Activated CD4-positive, CD25-positive, alpha-beta regulatory T cell treated with anti-CD3 and anti-CD28 coated beads, Interleukin-2, amount 50 U/mL, for 72 hours (primary cell): ENCODE measurements at places on chromosomes 2 and 18.

DNA sequence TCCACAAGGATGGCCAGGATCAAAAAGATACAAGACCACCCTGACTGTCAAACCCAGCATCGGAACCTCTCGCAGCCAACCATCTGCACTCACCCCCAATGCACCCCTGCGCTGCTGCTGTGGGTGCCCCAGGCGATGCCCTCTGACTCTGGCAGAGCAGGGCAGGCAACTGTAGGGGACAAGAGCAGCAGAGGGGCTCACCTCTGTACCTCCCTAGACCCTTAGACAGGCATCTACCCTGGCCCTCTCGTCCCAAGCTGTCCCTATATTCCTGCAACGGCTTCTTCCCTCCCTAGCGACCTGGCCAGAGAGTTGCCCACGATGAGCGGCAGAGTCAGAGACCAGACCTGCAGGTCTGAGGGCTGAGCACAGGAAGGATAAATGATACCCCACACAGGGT, 128.2 kb downstream of the HDAC4 start:
- DNase-seq = no peak

DNA sequence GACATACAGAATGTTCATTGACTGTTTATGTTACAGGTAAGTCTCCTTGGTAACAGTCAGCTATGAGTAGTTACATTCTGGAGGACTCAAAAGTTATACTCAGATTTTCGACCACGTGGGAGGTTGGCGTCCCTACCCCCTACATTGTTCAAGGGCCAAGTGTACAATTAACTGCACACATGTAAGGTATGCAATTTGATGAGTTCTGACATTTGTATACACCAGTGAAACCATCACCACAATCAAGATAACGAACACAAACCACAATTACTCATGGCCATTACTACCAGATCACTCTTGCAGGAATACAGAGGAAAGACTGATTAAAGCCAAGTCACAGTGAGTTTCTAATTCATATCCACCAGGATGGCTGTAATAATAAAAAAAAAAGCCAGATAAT, 39.6 kb upstream of the LDLRAD4 start:
- no peak for DNase-seq

- DNase-seq = no peak
Observed at GRCh38 chr2:72293620-72294019, 146.0 kb upstream of the CYP26B1 start.

GRCh38 chr2:169002161-169002738, 28.9 kb downstream of the ABCB11 start:
- DNase-seq = no peak

GRCh38 chr2:47907039-47907781, 912 bp upstream of the FBXO11 start:
- no peak for DNase-seq

GRCh38 chr2:88416016-88416663, 36.4 kb downstream of the FOXI3 start:
- no peak for DNase-seq

- DNase-seq = no peak
Observed at GRCh38 chr2:177797808-177798207, 274.8 kb downstream of the PDE11A start.

GRCh38 chr18:62569081-62569655, 46.3 kb downstream of the ZCCHC2 start:
- DNase-seq = no peak

DNA sequence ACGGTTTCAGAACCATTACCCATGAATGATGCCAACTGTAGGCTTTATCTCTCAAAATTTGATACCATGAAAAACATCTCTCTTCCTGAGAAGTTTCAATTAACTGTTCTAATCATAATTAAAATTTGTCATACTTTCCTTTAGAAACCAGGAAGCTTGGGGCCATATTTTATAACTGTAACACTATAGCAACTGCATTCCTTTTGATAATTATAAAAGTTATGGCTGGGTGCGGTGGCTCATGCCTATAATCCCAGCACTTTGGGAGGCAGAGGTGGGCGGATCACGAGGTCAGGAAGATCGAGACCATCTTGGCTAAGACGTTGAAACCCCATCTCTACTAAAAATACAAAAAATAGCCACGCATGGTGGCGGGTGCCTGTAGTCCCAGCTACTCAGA, 70.6 kb downstream of the DNAH7 start:
- no peak for DNase-seq

DNA sequence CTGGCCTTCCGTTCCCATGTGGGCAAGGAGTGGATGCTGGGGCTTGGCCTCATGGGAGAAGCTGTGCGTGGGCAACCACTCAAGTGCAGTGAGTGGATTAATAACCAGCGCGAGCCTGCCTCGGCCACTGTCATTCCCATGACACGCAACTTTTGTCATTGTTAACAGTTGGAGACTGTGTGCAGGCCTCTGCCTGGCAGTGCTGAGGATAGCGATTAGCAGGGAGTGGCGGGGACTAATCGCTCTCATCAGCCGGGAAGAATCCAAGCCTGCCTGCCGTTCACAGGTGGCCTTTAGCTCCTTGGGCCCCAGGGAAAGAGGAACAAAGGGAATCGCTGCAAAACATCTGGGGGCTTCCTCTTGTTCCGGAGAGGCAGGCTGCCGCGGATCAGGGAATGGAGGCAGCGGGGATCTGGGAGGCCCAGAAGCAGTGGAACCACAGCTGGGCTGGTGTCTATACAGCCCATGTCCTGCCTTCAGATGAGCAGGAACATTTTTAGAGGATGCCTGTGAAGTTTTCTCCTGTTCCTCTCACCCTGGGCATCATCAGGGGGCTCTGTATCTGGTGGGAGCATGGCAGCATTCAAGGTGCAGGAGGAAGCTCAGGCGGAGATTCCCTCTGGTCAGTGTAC, 53.8 kb downstream of the CTIF start:
- no peak for DNase-seq

DNA sequence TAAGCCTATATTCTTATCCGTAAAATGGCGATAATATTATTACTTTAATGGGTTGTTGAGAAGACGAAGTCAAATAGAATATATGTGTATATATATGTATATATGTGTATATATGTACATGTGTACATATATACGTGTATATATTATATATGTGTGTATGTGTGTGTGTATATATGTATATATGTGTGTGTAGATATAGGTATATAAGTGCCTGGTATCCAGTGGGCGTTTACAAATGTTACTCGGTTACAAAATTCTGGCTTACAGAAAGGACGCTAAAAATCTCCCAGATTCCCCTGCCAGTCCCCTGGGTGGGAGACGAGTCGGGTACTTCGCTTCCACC, 295 bp upstream of the MTX2 start:
- no peak for DNase-seq

DNA sequence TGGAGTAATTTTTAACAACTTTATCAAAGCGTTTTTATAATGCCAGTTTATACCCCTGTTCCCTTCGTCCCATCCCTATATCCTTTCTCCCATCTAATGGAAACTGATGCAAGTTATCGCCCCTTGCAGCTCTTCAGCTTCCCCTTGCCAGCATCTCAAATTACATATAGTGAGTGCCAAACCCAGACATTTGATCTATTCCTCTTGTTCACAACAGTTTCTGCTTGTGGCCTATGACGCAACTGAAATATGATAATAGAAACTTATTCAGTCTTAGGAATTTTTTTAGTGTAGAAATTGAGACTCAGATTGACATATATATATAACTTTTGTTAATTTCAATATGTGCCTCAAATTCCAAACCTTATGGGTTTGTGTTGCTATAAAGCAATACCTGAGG, 562.2 kb upstream of the VWC2L start:
- no peak for DNase-seq

- DNase-seq = no peak
Observed at GRCh38 chr18:32550963-32551362, 80.3 kb upstream of the GAREM1 start.

DNA sequence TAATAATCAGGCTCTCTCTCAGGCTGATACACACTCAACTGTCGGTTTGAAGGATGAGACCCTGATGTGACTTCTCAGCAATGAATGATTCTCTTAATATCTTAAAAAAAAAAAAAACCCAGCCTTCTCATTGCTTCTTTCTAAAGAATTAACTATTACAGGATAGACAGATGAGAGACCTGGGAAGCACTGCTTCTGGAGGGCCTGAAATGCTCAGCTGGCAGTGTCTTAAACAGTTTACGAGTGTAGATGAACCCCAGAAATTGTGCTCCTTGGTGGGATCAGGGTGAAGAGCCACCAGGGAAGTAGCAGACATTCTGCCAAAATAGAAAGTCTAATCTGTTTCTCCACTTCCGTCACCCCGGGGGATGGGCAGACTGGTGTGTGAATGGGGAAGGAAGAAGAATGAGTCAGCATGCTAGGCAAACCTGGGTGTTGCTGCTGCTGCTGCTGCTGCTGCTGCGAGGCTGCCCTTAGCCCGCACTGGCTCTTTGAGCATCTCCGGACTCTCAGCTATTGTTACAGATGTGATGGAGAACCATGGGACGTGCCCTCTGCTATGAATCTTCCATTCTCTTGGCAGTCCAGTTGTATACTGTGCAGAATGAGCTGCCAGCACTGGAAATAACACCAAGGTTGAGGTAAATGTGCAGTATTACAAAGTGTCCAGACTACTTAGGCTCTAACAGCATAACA, 158.4 kb downstream of the SETBP1 start:
- peak; percentile 48 for DNase-seq

DNA sequence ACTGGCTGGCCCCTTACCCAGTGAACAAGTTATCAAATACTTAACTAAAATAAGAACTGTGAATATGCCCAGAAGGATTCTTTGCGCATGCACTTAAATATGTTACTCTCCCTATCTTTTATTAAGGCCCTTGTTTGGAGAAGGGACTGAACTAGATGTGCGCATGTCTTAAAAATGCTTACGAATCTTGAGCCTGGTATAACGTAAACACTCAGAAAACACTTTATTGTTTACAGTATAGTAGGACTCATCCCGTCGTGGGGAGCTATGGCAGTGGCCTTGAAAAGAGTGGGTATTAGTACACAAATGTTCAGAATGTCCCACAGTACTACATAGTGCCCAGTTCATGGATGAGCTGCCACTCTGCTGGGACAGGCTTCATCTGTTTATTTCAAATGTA, 75.9 kb upstream of the MAP4K3 start:
- DNase-seq = no peak

- no peak for DNase-seq
Observed at GRCh38 chr2:68721482-68722101, 13.0 kb upstream of the ARHGAP25 start.

DNA sequence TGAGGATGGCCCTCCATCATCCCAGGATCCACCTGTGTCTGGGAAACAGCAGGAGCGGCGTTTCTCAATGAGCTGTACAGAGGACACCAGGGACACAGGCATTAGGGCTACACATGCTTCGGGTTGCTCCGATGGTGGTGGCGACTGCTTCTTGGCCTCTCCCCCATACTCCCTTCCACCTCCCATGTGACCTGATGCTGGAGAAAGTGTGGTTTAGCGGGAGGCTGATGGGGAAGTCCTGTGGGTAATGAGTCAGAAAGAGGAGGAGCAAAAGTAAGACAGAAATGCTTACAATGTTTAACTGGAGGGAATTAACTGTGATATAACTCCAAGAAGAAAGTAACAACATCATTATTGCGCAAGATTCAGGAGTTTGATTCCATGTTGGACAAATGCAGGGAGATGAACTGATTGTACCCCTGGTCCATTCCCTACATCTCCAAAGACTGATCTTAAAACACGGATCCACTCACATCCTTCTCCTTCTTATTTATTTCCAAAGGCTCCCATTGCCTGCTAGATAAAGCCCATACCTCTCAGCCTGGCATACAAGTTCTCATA, 186.6 kb downstream of the NRP2 start:
- no peak for DNase-seq

DNA sequence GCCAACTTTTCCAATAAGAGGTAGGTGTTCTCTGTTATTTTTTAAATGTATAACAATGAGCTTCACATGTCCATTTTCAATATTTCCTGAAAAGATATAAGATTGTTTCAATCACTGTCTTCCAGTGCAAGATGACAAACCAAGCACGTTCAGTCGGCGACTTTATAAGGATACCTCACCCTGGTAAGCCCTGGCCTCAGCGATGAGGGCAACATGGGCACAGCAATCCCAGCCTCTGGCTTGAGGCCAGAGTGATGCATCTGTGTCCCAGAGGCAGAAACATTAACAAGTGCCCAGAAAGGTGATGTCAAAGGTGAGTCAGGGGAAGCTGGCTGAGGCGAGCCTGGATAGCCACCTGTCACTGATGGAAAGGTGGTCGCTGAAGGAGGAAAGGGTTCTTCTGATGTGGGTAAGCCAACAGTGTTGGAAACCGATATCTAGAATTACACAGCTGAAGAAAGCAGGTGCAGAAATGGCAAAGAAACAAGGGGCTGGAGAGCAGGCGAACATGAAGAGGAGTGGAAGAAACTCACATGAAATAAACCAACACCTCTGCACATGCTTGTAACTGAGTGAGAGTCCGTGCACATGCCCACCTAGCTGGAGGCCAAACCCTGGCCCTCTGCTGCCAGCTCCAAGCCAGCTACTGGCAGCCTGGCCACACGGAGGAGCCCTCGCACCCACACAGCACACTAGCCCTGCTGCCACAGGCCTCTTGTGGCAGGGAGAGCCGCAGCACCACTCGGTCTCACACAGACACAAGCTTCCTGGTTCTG, 65.5 kb downstream of the FBXO15 start:
- peak; percentile 67 for DNase-seq

DNA sequence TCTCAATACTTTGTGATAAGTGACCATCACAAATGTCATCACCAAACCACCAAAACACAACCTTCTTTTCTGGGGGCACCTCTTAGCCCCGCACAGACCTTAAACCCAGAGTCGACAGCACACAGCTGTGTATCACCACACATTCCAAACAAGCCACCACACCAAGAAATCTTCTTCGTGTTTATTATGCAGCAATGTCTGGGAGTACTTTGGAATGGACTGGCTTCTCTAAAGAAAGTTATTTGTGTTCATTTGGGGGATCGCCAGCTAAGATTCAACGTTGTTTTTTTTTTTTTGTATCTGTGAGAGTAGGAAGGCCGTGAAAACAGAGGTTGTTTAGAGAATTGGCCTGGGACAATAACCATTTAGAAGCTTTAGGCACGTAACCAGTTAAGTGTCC, 1.1 kb upstream of the MTA3 start:
- DNase-seq = no peak

DNA sequence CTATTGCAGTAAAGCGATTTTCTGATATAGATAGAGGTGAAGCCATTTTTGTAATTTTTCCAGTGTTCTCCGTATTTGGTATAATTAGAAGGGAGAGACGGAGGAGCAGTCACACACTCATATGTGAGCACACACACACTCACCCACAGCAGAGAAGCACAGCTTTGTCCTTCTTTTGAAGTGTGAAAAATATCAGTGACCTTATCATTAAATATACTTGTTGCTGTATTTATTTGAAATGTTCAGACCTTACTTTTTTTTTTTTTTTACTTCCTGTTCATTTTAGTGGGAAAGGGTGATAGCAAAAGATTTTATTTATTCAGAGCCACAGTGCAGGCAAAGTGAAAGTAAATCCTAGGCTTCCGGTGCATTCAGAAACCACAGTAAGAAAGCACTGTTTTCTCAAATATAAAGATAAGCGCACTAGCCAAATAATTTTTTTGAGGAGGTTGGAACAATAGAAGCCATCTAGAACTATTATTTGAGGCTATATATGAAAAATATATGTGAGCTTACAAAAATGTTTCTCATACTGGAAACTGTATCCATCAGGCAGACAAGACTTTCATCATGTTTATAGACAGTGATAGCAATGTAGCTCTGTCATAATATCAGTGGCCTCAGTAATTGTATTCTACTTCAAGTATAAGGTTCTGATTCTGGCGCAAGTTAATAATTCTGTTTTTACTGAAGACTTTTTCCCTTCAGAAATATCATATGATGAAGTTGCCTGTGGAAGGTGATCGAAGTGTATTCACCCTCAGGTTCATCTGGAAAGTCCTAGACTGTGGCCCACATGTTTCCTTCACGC, 37.2 kb downstream of the TSHZ1 start:
- no peak for DNase-seq

GRCh38 chr2:48529194-48529593, 760 bp upstream of the STON1 start:
- no peak for DNase-seq
